ENCODE measurements at places on chromosomes 1 and 21.

DNA sequence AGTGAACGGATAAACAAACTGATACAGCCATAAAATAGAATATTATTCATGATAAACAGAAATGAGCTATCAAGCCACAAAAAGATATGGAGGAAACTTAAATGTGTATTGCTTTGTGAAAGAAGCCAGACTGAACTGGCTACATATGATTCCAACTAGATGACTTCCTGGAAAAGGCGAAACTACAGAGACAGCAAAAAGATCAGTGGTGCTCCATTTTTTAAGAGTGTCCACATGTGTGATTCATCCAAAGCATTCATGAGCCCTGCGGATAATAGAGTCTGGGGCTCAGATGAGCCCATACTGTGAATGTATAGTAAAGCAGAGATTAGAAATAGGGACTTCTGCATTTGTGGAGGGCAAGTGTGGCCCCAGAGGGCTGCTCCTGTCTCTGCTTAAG lies 7.8 kb upstream of the TMEM222 start:
- no peak for DNase-seq

DNA sequence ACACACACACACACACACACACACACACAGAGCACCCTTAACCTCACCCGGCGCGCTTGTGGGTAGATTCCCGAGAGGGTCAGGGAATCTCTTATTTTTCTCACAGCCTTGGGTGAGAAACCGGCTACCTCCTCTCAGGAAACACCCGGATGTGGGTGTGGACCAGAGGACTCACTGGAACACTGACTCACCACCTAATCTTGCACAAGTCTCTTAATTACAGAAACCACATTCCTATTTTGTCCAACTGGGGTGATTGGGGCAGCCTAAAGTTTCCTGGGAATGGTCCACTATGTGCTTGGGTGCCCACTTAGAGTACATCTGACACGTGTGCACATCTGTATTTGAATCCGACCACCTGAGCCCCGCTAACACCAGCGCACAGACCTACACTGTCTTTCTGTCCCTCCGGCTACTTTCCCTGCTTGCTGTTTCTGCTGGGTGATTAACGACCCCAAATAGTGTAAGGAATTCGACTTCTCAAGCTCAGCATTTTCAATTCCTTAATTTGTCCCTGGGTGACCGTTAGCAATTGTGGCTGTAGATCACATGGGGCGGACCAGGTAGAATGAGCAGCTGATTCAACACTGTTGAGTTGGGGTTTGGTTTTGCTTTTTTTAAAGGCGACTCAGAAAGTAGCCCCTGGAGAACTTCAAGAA lies 14.0 kb upstream of the TBX15 start:
- DNase-seq = no peak

GRCh38 chr1:7406641-7407543 lies 364.2 kb upstream of the VAMP3 start:
- no peak for DNase-seq

GRCh38 chr1:178238722-178239510 lies 145.0 kb downstream of the RASAL2 start:
- no peak for DNase-seq

GRCh38 chr1:84436876-84437655 lies 38.8 kb downstream of the DNASE2B start:
- DNase-seq = no peak

DNA sequence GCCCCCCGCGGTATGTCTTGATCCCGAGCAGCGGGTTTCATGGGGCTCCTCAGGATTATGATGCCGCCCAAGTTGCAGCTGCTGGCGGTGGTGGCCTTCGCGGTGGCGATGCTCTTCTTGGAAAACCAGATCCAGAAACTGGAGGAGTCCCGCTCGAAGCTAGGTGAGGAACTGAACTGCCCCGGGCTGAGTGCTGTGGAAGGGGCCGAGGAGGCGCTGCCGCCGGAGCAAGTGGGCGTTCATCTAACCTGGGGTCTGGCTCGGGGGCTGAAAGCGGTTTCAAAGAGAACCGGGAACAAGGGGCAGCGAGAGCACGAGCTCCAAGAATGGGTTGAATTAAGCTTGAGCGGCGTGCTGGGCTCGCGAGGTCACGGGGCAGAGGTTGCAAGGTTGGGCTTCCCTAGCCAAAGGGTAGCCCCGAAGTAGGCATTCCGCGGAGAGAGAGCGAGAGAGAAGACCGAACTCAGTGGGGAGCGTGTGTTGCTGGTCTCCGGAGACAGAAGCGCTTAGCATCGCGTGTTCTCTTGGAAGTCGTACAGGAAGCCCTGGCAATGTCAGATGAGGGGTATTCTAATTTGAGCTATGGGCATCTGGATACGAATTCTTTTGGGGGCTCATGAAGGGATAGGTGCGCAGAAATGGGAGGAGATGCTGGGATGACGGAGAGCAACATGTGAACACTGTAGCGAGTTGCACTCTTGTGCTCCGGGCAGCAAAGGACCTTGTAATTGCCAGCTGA lies 732 bp downstream of the HS2ST1 start:
- DNase-seq = peak; percentile 29

DNA sequence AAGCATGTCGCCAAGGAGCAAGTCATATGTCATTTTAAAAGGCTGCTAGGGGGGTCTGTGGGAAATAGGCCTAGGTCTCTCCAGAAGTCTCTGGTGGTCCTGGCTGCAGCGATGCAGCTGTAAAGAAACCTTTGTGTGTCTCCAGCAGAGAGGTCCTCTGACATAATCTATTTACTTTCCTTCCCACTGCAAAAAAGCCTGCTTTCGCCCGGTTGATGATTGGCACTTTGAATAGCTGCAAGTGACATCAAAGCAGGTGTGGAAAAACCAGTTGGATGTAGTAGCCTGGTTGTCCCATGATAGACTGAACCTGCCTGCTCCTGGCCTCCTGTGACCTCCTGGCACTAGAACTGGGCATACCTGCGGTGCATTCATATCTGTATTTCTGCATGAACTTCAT lies 13.8 kb downstream of the RASSF5 start:
- no peak for DNase-seq

- DNase-seq = no peak
Measured at GRCh38 chr1:156711011-156711817, 5.8 kb upstream of the CRABP2 start.

- DNase-seq = no peak
Measured at GRCh38 chr1:65247419-65248359, 61.7 kb upstream of the DNAJC6 start.

DNA sequence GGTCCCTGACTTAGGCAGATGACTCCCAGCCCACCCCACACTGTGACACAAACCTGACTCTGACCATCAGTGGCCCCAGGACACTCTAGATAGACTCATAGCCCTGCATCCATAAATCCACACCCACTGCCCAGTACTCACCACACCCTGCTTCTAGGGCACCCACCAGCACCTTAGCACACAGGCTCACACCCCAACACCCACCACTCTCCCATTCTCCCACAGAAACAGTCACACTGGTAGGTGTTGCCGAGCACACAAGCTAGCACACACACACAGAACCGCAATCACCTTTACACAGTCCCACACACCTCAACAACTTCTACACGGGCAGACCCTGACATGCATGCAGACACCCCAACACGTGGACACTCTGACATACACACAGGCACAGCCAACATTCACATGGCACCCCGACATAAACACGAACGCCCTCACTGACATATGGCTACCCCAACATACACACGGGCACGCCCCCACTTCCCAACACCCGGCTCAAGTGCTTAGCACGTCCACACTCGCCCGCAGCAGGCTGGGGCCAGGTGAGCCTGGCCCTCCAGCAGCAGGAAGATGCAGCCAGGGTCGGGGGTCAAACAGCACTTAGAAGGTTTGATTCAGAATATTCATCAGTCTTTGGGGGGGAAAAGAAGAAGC lies 105.5 kb upstream of the TARDBP start:
- no peak for DNase-seq

GRCh38 chr1:201724766-201725118 lies 104.2 kb upstream of the IPO9 start:
- DNase-seq = no peak

DNA sequence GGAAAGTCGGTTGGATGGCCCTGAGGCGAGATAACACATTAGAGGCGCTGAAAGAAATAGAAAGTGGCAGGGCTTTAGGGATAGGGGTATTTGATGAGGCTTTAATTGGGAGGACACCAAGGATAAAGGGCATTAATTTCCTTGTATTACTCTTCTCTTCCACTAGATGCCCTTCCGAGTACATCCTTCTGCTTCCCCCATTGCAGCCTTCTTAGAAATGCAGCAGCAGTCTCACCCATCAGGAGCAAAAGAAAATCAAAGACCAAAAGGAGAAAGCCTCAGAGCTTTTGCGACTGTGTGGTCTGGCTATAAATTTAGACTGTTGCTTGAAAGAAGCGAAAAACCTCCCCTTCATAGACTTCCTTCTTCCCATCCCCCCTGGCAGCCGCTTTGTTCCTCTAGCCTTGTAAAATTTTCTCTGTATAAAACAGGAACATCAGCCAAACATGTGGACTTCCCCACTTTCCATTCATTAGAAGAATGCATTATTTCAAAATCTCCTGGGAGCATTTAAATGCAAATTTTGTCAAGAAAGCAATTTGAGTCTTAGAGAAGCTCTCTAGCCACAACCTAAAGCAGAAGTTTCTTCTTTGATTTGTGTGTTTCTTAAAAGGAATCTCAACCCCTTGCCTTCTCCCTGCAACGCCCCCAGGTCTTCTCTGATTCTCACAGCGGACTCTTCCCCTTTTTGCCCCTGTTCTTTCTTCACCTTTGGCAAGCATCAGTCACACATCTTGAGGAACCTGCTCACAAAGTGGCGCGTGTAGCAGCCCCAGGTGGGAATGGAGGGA lies 76.6 kb downstream of the NDUFS5 start:
- DNase-seq = peak; percentile 46

DNA sequence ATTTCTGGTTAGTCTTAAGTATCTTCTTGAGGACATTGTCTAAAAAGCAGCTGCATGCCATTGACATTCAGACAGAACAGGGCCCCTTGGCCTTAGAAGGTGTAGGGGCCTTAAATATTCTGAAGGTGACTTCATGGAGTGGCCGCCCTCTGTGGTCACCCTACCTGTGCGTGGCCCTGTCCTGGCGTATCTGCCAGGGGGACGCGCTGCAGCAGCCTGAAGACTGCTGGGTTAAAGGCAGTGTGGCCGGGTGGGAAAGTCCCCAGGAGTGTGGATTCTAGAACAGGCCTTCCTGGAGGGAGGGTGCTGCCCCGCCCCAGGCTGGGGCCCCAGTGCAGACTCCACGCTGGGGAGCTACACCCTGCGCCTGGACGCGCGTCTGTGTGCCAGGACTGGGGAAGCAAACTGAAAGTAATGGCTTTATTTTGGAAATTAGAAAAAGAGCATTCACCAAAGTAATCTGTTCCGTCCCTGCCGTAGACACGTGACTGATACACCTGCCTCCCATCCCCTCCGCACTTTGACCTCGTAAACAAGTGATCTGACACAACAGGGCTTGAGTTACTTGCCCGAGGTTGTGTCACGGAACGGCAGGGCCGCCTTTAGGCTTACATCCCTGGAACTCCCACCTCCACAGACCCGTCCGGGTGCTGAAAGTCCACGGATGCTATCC lies 1.8 kb downstream of the AGPAT3 start:
- no peak for DNase-seq

GRCh38 chr1:57874418-57874877 lies 450.6 kb upstream of the DAB1 start:
- DNase-seq = no peak

GRCh38 chr21:25487046-25487594 lies 120.2 kb downstream of the MRPL39 start:
- DNase-seq = no peak

DNA sequence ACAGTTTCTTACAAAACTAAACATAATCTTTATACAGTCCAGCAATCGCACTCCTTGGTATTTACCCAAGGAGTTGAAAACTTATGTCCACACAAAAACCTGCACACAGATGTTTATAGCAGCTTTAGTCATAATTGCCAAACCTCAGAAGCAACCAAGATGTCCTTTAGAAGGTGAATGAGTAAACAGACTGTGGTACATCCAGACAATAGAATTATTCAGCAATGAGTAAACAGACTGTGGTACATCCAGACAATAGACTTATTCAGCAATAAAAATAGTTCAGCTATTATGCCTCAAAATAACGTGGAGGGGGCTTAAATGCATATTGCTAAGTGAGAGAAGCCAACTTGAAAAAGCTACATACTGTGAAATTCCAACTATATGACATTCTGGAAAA lies 87.0 kb upstream of the GALNT2 start:
- no peak for DNase-seq

DNA sequence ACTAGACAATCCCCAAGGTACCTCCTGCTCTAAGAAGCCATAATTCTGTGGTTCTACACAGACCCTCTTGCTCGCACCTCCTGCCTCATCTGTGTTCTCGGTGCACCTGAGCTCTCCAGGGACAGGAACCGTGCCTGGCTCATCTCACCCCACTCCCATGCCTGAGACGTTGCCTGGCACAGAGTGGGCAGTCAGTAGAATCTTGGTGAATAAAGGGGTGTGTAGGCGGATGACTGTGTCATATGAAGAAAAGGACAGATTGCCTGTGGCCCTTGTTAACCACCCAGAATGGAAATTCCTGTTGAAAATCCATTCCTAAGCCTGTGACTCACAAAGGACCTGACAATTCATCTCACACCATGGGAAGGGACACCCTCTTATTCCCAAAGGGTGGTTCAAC lies 92.9 kb downstream of the KCNN3 start:
- DNase-seq = no peak

DNA sequence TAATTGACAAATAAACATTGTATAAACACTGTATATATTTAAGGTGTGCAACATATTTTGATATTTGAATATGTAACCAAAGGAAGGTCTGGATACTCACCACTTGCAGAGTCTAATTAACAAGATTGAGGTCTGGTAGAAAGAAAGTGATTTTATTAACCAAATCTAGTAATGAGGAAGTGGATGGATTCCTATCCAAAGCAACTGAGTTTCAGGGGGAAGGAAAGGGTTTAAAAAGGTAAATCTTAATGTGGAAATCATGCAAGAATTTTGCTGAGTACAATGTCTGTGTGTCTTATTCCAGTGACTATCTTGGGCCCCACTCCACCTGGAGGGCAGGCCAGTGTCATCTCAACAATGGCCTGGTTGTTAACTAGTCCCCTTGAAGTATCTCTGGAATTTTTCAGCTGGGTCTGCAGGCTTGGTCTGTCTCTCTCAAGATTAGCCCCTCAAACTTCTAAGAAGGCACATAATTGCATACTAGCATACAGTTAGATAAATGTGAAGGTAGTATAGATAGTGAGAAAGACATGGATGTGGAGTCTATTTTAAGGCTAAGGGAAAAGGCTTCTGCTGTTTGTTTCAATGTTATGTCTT lies 262.7 kb upstream of the RGS18 start:
- DNase-seq = no peak

GRCh38 chr1:69497441-69498221 lies 70.1 kb upstream of the LRRC7 start:
- DNase-seq = no peak

DNA sequence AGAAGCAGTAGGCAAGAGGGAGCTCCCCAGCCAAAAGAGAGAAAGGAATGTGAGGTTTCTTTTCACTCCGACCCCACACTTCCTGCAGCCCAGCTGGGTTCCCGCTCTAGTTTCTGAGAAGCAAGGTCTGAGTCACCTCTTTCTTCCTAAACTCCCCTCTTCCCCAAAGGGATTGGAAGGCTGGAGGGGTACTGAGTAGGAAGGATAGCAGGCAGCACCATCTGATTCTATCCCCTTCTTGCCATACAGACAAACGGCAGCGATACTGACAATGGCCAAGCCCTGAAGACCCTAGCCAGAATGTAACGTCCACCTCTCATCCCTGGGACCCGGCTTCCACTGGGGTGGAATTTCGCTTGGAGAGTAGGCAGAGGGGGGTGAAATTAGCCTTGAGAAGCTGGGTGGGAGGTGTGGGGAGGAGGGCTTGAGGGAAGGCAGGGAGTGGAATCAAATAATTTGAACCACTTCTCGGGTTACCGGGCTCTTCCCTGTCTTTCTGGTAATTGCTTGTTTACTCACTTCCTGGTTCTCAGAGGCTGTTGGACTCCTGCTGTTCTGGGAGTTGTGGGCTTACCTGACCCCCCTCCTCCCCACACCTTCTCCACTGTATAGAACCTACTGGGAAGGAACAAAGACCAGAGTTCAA lies 13.2 kb downstream of the IER5 start:
- DNase-seq = peak; percentile 47

Measured in NCI-H2081 treated with DMSO at 0.1 percent for 48 hours (cell line).